Stimulated activated CD8-positive, alpha-beta memory T cell treated with anti-CD3 and anti-CD28 coated beads, Interleukin-7, amount 100 ng/mL, for 4 hours (primary cell): ENCODE measurements at places on chromosomes 7 and 10.

- DNase-seq = peak; percentile 9
These were observed 819 bp downstream of the TMED4 start for GRCh38 chr7:44580945-44581878.

- DNase-seq = no peak
These were observed 8.9 kb upstream of the CTBP2 start for GRCh38 chr10:125169279-125169678.

DNA sequence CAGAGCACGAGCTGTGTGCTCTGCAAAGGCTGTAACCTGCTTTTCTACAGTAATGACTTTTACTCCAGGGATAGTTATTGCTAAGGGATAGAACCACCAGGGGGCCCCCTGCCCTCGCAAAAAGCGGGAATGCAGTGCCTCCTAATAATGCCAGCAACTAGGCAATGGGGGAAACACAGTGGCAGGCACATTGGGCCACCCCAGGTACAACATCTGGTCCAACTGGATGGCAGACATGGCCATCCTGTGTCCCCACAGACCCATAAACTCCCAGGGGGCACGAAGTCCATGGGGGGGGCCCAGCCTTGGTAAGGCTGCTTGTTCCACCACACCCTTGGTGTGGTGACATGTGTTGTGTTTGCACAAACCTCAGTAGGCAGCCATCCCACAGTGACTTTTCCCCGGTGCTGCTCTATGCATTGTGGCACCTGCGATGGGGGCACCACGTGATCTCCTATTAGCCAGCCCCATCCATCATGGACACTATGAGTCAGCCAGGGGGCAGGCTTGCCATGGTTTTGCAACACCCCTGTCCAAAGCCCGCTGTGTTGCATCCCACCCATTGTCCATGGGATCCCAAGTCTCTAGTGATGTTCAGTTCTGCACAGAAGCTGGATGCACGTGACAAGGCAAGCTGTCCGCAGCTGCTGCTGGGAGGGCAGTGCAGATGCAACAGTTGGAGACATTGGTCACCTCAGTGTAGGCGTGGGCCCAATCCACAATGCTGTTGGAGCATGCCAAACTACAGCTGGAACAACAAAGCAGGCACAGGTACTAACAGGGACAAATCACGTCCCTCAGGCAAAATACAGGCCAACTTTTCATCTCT lies 84.0 kb downstream of the ANLN start:
- no peak for DNase-seq

DNA sequence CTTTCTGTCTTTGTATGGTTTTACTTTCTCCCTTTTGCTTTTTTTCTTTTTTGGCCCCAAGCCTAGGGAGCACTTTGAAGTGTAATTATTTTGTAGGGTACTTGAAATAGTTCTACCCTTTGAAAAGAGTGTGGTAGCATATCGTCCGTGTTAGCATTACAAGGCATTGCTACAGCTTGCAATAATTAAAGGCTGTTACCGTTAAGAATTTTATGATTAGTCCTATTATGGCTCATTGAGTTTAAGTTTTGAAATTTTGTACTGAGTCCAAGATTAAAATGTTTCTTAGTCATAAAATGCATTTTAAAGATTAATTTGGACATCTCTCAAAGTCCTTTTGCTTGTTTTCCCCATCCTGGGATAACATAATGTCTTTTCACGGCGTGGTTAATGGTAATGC lies 490.0 kb upstream of the LRRN3 start:
- DNase-seq = no peak

GRCh38 chr10:119687192-119688032 lies 36.2 kb downstream of the BAG3 start:
- no peak for DNase-seq

GRCh38 chr7:79287981-79288380 lies 165.5 kb downstream of the MAGI2 start:
- DNase-seq = no peak

DNA sequence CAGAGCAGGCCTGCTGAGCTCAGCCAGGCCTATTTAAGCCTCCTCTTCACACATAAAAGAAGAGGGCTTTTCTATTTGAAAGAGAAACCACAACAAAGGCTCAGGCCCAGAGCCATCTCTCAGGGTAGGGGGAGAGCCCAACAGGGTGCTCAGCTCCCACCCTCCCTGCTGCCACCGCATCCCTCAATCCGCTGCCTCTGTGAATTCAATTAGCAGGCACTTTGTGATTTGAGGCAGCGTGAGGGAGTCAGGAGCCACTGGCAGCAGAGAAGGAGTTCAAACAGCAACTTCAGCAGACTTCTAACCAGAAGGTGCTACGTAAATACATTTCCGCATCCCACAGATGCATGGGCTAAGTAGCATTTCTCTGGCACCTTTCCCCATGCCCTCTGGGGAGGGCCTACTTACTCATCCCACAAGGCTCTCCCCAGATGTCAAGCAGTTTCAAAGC lies 45.2 kb downstream of the LRRC20 start:
- no peak for DNase-seq

- DNase-seq = no peak
These were observed 117.5 kb upstream of the LRRN3 start for GRCh38 chr7:110973196-110973990.

DNA sequence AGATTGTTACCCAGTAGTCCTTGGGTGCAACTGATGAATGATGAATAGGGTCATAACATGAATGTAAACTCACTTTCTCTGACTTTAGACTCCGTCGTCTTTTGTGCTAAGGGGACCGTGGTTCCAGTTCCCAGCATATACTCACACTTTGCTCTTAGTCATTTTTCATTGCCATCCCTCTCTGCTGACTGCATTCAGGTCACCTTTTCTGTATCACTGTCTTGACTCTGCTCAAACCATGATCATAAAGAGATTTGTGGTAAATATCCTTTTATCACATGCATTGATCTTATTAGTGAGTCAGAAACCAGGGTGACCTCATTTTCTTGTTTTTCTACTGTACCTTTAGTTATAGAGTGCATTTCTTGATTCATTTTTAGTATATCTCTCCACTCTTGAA lies 141.1 kb upstream of the AGR3 start:
- no peak for DNase-seq

GRCh38 chr7:94949532-94949931 lies 42.1 kb downstream of the PPP1R9A start:
- no peak for DNase-seq

DNA sequence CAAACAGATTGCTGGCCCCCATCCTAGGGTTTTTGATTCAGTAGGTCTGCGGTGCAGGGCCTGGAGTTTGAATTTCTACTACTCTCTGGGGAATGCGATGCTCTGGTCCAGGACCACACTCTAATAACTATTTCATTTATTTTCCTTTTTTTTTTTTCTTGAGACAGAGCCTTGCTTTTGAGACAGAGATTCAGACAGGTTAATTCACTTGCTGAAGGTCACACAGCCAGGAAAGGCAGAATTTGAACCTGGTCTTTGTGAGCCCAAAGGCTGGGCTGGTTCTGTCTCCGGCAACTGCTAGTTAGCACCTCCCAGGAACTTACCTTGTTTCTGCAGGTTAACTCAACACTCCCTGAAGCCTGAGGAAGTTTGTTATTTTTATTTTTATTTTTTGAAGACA lies 11.5 kb downstream of the SPACDR start:
- no peak for DNase-seq

- DNase-seq = no peak
These were observed 21.5 kb upstream of the FAM133B start for GRCh38 chr7:92611735-92612134.

- DNase-seq = no peak
These were observed 90.7 kb downstream of the EBF3 start for GRCh38 chr10:129873351-129873750.

- peak; percentile 54 for DNase-seq
These were observed 598 bp downstream of the MMS19 start for GRCh38 chr10:97497572-97498075.

DNA sequence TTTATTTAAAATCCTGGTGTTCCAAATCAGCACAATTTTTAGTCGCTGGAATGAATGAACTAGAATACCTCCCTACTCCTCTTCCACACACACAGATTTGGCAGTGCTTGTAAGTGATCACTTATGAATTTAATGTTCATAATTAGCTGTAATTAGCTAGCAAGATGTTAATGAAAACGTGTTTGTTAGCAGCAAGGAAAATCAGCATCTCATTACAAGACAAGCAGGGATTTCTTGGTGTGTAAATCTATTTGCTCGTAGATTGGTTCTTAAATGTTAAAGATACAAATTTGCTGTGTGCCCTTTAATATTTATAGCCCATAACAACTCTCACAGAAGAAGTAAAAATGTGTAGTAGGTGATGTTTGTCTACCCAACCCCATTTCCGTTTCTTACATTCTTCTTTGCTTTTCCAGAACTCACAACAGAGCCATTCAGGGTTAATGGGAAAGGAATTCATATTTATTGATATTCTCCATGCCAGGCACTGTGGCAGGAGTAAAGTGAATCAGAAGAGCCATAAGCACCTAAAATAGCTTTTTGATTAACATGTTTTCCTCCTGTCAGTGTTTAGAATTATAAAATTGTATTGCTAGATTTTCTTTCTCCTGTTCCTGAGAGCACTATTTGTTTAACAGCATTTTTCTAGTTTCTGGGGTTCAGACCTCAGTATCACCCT lies 49.6 kb downstream of the SEMA3C start:
- DNase-seq = no peak

DNA sequence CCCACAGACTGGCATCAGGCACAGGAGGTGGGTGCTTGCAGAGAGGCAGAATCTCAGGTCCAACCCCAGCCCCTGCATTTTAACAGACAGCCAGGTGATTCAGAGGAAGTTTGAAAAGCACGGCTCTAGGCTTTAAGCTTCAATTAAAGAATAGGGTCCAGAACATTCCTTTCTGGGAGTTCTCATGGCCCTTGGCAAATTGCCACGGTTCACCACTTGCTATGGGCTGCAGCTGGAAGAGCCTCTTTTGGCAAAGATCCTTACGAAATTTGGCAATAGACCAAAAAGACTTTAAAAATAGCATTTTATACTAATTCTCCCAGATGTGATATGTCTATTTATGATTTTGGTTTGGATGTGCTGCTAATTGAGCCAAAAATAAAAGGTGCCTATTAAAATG lies 148.1 kb downstream of the ITGA8 start:
- no peak for DNase-seq

DNA sequence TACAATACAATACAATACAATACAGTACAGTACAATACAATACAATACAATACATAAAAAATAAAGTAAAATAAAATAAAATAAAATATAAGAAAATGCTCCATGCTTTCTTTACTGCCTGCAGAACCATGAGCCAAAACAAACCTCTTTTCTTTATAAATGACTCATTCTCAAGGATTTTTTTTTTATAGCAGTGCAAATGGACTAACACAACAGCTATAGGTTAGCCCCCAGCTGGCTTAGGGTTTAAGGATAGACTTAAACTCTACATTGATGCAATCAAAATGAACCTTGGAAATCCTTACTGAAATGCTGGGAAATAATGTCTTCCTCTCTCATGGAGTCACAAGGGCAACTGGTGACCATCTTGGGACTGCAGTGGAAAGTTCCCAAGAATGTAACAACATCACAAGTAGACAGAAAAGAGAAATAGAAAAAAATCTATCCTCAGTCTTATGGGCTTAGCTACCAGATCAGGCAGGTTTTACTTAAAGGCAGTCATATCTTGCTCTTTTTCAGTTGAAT lies 348.9 kb downstream of the ARL4A start:
- no peak for DNase-seq

DNA sequence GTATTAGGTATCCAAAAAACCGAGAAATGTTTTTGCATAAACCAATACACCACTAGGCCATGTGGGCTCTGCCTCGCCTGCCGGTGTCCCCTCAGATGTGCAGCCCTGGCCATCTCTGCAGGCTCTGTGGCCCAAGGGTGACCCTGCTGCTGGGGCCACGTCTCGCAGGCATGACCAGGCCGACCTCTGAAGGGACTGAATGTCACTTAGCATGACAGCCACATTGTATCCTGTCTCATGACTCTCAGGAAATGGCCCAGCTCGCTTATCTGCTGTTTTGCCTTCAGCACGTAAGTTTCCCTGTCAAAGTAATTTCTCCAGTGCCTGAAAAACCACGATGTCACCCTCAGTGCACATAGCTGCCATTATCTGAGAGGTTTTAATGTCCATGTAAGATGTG lies 49.5 kb upstream of the ZNF32 start:
- DNase-seq = no peak

- no peak for DNase-seq
These were observed 5.2 kb downstream of the CLIP2 start for GRCh38 chr7:74294191-74294998.

DNA sequence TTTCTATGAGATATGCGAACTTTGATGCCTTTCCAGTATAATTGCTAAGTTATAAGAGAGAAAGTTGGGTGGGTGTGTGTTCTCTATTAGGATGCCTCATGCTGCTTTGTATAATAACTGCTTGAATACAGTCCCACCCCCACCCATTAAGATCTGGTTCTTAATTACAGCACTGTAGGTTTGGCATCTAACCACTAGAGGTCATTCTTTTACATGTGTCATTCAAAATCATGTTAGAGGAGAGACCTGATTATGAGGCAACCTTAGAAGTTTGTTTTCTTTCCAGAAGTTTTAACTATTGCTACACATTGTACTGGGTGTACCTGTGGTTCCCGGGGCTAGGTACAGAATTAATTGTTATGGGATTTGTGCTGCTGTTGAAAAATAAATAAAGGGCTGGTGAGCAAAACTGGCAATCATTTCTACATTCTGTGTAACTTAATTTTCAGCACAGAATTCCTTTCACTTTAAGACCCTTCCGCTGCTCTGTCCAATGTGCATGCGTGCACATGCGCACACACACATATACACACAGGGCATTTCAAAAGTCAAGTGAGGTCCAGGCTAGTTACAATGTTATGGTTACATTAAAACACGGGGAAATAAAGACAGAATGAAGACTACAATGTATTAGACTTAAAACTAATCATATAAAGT lies 1156.3 kb downstream of the SORCS3 start:
- DNase-seq = no peak

DNA sequence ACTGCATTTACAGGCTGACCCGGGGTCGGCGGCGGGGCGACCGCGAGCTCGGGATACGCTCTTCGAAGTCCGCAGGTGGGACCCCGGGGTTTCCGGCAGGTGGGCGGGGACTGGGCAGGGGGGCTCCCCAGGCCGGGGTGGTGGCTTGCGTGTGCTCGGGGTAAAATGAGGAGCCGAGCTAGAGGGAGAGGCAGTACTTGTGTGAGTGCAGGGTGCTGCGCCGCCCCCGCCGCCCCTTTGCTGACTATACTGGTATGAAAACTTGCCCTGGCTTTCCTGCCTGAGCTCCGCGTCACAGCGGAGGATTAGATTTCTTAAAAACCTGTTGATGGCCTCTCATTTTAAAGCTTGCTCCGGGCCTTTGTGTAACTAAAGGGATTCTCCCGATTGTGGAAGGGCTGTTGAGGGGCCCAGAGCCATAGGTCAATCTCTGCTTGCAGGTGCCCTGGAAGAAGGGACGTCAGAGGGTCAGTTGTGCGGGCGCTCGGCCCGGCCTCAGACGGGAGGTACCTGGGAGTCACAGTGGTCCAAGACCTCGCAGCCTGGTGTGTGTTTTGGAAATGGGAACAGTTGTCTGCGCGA lies 488 bp downstream of the ARMC10 start:
- peak; percentile 78 for DNase-seq

DNA sequence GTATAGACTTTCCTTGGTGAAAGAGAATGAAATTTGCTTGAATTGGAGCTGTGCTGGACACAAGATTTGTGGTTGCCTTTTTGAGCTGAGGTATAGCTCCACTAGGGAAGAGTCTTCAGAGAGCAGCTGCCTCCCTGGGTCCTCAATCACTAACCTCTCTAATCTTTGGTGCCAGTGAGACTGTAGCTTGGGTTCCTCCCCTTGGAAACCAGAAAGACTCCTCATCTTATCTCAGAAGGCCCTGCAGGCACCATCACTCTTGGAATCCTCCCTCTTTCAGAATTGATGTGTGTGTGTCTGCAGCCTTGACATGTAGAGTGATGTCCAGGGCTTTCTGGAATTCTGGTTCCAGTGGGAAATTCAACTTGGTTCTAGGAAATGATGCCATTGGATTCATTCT lies 426.5 kb downstream of the RPS24 start:
- DNase-seq = no peak

- no peak for DNase-seq
These were observed 8.2 kb downstream of the EGFR start for GRCh38 chr7:55026867-55027490.
